ENCODE measurements at places on chromosomes 6 and 20.
A peak's percentile ranks its signal among the peaks of the same experiment; 100 is the strongest.

DNA sequence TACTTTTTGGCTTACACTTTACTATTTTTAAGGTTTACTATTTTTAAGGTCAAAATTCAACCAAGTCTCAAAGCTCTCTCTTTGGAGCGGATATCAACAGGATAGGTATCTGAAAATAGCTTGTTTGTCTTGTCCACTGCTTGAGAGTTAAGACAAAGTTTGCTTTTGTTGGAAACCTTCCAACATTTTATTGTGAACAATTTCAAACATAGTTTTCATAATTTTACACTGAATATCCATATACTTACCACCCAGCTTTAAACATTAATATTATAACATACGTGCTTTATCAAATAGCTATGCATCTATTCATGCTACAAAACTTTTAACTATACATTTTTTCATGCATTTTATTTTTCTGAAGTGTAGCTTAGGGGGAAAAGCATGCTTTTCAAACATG lies 109.9 kb downstream of the FYN start:
- DNase-seq = no peak

- no peak for DNase-seq
Measured at GRCh38 chr6:57822896-57823358, 505.5 kb downstream of the PRIM2 start.

DNA sequence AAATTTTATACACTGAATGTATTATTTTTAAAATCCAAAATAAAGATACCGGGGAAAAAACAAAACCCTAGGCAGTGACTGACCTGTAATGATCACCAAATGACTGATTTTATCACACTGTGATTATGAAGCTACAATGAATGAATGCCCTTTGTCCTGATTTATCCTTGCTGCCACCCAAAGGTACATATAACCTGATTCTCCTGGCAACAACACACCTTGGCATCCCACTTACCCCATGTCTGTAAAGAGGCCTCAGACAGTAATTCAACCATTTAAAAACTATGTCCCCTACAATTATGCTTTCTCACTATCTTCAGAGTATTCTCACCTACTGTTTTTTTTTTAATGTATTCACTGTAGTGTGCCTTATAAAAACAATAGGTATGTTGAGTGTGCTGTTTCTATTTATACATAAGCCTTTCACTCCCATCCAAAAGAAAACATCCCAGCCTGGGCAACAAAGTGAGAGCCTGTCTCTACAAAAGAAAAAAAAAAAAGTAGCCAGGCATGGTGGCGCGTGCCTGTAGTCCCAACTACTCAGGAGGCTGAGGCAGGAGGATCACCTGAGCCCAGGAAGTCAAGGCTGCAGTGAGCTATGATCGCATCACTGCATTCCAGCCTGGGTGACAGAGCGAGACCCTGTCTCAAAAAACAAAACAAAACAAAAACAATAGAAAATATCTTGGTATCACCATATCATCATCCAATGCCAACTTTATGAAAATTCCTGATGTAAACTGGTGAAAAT lies 21.7 kb downstream of the B4GALT5 start:
- no peak for DNase-seq

DNA sequence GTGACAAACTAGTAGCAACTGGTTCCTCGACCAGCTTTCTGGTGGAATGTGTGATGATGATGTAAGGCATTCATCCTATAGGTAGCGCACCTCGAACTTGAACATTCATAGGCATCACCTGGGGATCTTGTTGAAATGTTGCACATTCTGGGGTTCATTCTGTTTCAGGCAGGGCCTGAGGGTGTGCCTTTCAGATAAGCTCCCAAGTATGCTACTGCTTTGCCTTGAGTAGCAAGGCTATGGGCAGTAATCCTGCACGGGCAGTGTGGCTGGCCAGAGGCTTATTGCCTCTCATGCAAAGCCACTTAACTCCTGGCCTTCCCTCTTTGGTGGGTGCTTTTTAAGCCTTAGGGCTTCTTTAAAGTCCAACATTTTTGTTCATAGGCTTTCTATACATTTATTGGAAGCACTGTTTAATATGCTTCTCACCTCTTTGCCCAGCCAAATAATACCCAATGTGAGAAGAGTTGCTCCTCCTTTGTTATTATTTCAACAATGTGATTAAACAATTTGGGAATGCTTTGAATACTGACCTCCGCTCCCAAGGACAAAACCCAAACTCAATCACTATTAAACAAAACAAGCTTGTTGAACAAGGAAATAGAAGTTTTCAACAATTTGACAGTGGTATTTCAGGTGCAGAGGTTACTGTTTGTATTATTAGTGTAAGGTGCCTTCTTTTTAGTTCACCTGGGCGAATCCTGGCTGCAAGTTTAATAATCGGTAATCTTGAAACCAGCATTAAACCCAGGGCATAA lies 57.5 kb downstream of the JARID2 start:
- no peak for DNase-seq

DNA sequence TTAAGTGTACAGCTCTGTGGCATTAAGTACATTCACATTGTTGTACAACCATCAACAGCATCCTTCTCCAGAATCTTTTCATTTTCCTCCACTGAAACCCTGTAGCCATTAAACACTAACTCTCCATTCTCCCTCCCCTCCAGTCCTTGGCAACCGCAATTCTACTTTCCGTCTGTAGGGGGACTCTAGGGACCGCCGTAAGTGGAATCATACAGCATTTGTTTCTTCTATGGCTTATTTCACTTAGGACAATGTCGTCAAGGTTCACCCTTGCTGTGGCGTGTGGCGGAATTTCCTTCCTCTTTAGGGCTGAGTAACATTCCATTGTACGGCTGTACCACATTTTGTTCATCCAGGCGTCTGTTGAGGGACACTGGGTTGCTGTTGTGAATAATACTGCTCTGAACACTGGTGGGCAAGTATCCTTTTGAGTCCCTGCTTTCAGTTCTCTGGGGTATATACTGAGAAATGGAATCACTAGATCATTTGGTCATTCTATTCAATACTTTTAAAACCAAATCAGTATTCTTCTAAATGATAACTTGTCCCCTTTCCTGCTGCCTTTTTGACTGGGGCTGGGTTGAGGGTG lies 50.7 kb downstream of the PPP1R3G start:
- peak; percentile 30 for DNase-seq

- no peak for DNase-seq
Measured at GRCh38 chr20:16699293-16699692, 30.5 kb upstream of the SNRPB2 start.

- DNase-seq = no peak
Measured at GRCh38 chr6:141463237-141463977, 669.3 kb upstream of the GJE1 start.

DNA sequence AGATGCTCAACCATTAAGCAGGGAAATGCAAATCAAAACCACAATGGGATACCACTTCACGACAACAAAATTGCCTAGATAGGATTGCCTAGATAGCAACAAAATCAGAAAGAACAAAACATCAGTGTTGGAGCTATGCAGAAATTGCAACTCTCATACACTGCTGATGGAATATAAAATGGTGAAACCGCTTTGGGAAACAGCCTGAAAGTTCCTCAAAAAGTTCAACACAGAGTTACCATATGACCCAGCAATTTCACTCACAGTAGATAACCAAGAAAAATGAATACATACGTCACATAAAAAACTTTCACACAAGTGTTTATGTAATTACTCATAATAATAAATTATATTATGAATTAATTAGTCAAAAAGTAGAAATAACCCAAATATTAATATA lies 78.3 kb downstream of the MAFB start:
- DNase-seq = no peak

GRCh38 chr6:124753562-124754105 lies 208.6 kb upstream of the RNF217 start:
- no peak for DNase-seq
